ENCODE measurements at places on chromosomes 11 and 22. TPM values are rescaled to one million over a fixed set of nuclear protein-coding genes. Genes with fewer than 3 reads are reported as not detected.

The GRIK4 gene
- total RNA-seq = 0.25 TPM

The TMEM191B gene
- not detected for total RNA-seq

DNA sequence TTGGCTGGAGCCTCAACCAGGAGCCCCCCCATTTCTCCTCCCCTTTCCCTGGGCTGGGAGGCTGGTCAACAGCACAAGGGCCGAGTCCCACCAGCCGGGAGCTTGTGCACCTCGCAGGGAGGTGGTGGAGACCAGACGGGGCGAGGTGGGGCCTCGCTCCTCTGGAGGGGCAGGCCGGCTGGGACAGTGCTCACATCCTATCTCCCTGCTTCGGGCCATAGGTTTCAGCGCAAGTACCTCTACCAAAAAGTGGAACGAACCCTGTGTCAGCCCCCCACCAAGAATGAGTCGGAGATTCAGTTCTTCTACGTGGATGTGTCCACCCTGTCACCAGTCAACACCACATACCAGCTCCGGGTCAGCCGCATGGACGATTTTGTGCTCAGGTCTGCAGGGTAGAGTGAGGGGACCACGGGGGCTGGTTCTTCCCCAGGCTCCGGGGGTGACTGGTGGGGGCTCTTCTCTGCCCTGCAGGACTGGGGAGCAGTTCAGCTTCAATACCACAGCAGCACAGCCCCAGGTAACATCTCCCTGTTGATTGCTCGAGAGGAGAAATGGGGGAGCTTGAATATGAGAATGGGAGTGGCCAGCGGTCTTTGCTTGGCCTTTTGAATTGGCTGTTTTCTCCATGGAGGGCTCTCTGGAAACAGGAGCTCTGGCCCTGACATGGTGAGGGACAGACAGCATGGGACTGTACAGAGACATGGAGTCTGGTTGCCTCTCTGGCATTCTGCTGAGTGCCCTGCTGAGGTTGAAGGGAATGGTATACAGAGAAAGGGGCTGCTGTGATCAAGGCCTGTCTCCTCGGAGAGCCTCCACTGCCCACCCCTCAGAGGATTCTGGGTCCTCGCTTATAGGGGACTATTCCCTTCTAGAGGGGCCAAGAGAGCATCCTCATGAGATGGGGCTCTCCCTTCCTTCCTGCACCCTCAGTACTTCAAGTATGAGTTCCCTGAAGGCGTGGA is 3.3 kb downstream of the SIDT2 start:
- H3K27me3 ChIP-seq = no peaks in the 10 kb centered on the region
- H3K4me3 ChIP-seq = no peak overlapping the region
- peaks cover 34% of the 10 kb centered on the region for H3K4me1 ChIP-seq
- no peak overlapping the region for H3K27ac ChIP-seq
- H3K36me3 ChIP-seq = no peaks in the 10 kb centered on the region

DNA sequence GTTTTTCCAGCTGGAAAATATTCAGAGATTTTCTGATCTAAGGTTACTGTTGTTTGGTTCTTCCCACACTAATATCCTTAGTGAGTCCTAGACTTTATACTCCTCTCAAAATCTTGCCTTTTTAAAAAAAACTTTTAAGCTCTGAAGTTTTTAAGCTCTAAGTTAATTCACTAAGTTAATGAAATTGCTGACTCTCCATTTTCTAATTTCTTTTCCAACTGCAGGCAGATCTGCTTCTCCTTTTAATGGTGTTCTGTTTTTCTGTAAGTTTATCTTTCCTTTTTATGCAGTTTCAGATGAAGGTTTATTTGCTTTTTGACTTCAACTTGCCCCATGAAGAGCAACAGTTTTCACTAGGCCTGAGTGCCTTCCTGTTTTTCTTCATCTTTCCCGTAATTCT is 125.8 kb upstream of the ARHGAP42 start:
- DNase-seq = no peak
- peaks cover 17% of the 10 kb centered on the region for H3K4me1 ChIP-seq
- no peaks in the 10 kb centered on the region for H3K27me3 ChIP-seq
- H3K27ac ChIP-seq = no peak overlapping the region
- H3K4me3 ChIP-seq = no peak overlapping the region

DNA sequence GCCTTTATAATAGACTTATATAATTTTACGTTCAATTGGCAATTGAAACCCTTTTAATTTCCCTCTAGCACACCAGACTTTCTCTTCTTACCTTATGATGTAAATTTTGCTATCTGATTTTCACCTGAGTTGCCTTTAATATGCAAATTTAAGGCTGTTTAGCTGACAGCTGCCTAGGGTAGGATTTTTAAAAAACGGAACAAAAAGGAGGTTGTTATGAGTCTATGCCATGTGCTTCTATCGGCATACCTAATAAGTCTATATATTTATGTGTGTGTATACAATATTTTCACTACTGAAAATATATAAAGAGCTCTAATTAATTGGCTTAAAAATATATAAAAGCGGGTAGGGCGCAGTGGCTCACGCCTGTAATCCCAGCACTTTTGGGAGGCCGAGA is 11.8 kb upstream of the SELENOH start:
- H3K36me3 ChIP-seq = no peaks in the 10 kb centered on the region
- no peak overlapping the region for H3K27ac ChIP-seq
- H3K4me1 ChIP-seq = peaks cover 4% of the 10 kb centered on the region
- H3K27me3 ChIP-seq = no peaks in the 10 kb centered on the region
- no peak for DNase-seq
- no peak overlapping the region for H3K4me3 ChIP-seq

GRCh38 chr11:113237261-113237660 is 77.1 kb upstream of the TTC12 start:
- no peaks in the 10 kb centered on the region for H3K36me3 ChIP-seq
- H3K27ac ChIP-seq = no peak overlapping the region
- no peak for DNase-seq
- H3K4me3 ChIP-seq = no peak overlapping the region
- peaks cover 5% of the 10 kb centered on the region for H3K4me1 ChIP-seq
- no peaks in the 10 kb centered on the region for H3K27me3 ChIP-seq
